ENCODE measurements at places on chromosomes 2 and 18.

GRCh38 chr2:215973954-215974699 lies 39.2 kb downstream of the MREG start:
- no peak for DNase-seq

DNA sequence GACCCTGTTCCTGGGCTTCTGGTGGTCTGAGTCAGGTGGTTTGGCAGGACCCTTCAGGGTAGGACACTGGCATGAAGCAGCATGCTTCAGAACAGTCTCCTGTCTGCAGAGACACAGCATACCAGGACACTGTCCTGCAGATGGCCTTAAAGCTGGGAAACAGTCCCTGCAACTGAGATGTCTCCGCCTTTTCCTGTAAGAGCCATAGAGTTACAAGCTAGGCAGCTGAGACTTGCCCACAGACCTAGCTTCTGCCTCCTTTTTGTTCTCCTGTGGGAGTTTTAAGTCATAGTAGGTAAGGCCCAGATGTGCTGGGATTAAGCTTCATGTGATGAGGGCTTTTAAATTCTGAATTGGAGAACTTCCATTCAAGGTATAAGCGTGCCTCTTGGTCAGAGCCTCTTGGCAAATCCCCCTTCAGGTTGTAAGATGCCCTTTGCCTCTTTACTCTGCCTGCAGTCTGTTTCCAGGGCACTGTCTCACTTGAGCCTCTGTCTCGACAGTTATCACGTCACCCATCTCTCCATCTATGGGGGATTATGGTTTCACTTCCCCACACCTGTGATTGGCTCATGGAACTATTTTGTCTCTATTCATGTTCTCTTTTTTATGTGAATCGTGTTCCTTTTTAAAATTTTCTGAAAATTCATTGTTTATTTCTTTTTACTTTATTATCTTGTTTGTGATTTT lies 51.8 kb downstream of the COA5 start:
- no peak for DNase-seq

- DNase-seq, result no peak
These were observed 371.5 kb upstream of the SETBP1 start for GRCh38 chr18:44309185-44309584.

- no peak for DNase-seq
These were observed 5.4 kb downstream of the CD302 start for GRCh38 chr2:159792599-159792998.

DNA sequence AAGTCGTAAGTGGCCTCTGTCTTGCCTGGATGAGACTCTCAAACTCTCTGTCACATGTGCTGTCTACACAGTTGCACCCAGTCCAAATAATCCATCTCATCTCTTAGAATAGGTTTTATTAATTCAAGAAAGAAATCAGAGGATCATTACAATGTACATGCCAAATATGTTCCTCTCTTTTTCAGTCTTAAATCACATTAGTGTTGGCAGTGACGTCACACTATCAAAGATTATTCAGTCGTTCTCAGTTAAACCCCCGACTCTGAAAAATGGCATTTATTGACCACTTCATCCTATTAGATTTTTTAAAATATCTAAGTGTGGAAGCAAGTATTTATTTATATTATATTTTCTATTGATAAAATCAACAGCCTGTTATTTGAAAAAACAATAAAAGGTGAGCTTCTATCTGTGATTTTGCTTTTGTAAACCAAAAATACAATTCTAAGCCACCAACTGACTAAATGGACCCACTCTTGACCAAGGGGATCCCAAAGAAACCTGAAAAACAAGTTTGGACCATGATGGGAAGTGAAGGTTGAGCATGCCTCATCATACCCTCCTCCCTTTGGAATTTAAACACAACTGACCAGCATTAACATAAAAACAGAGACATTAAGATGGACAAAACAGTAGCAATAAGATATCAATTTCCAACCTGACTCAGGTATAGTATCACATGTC lies 1894.4 kb upstream of the LRRTM1 start:
- DNase-seq, result no peak

DNA sequence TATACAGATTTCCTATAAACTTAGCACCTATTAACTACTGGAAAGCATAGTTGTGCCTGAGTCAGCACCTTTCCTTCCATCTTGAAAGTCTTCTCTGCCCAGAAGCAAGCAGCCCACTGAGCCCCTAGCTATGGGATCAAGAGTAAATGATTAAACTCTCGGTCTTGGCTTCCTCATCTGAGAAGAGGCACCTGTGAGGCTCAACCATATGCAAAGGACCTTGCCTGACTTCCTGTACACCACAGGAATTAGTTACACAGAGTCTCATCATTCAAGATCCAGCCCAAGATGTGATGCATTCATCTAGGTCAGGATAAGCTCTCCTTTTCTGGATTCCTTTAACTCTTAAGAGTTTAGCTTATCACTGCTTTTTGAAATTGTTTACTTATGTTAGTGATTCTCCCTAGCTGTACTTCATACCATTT lies 96.0 kb downstream of the CDH2 start:
- no peak for DNase-seq
